RPMI7951 (cell line): ENCODE measurements at places on chromosomes 16 and 17. TPM values are rescaled to one million over a fixed set of nuclear protein-coding genes. Genes with fewer than 3 reads are reported as not detected.

Gene CCL16
- not detected in 2 replicates for total RNA-seq

Gene IGFBP4
- 2.3 and 2.8 TPM in 2 replicates for total RNA-seq

Gene RAD51D
- 4.2 and 6.9 TPM in 2 replicates for total RNA-seq

Gene NPIPA5
- total RNA-seq, result 2.0 and 2.4 TPM in 2 replicates

Gene PMFBP1
- total RNA-seq, result 0.68 and 1.8 TPM in 2 replicates

Gene CCDC102A
- total RNA-seq, result 11.3 and 13.3 TPM in 2 replicates

Gene CCL8
- not detected in 2 replicates for total RNA-seq

Gene HOXB4
- total RNA-seq, result 1.6 and 1.7 TPM in 2 replicates

Gene TEX14
- not detected in 2 replicates for total RNA-seq

Gene HS3ST6
- total RNA-seq, result not detected in 2 replicates

Gene ZNF267
- 12.6 and 14.8 TPM in 2 replicates for total RNA-seq

Gene ITGB4
- total RNA-seq, result 0.36 and 0.39 TPM in 2 replicates

Gene KRT28
- not detected in 2 replicates for total RNA-seq

Gene HEATR9
- not detected in 2 replicates for total RNA-seq

Gene PRCD
- under 0.01 and 0.48 TPM in 2 replicates for total RNA-seq

Gene PRR11
- total RNA-seq, result 31.3 and 32.7 TPM in 2 replicates

Gene MGAT5B
- total RNA-seq, result 4.9 and 6.9 TPM in 2 replicates

Gene CNTD1
- 0.98 and 1.1 TPM in 2 replicates for total RNA-seq

Gene LRRC46
- total RNA-seq, result 0.10 TPM in 1 of 2 replicates, not detected in the other

Gene DDX52
- 21.9 and 24.0 TPM in 2 replicates for total RNA-seq

Gene CCDC200
- not detected in 2 replicates for total RNA-seq

Gene TOB1
- 4.3 and 10.7 TPM in 2 replicates for total RNA-seq

Gene SLC13A2
- total RNA-seq, result not detected in 2 replicates

Gene GPR139
- not detected in 2 replicates for total RNA-seq

Gene MAP2K4
- total RNA-seq, result 16.0 and 23.9 TPM in 2 replicates

Gene GNAO1
- 3.4 and 4.2 TPM in 2 replicates for total RNA-seq

Gene USP10
- 51.1 and 54.6 TPM in 2 replicates for total RNA-seq

Gene C1QTNF8
- total RNA-seq, result not detected in 2 replicates

Gene TP53TG3F
- 0.10 TPM in 1 of 2 replicates, not detected in the other for total RNA-seq

Gene RNU2-1
- not detected in 2 replicates for total RNA-seq

Gene CHST5
- not detected in 2 replicates for total RNA-seq

Gene SUMO2
- total RNA-seq, result 128 and 141 TPM in 2 replicates

Gene KRTAP4-6
- not detected in 2 replicates for total RNA-seq

Gene HSD11B2
- not detected in 2 replicates for total RNA-seq

Gene HSD17B2
- 1.4 and 2.6 TPM in 2 replicates for total RNA-seq

Gene DPEP1
- total RNA-seq, result 0.24 and 0.29 TPM in 2 replicates

Gene HAS3
- total RNA-seq, result 0.72 TPM in 1 of 2 replicates, not detected in the other

Gene MOSMO
- 13.1 and 13.3 TPM in 2 replicates for total RNA-seq

Gene GFAP
- total RNA-seq, result 0.20 TPM in 1 of 2 replicates, not detected in the other

Gene PYDC1
- not detected in 2 replicates for total RNA-seq

Gene PMP22
- total RNA-seq, result 62.1 and 64.6 TPM in 2 replicates

Gene LRRC37A
- 0.20 and 0.36 TPM in 2 replicates for total RNA-seq

Gene KRT32
- not detected in 2 replicates for total RNA-seq

Gene KREMEN2
- total RNA-seq, result 0.24 and 0.49 TPM in 2 replicates

Gene HOXB8
- 0.24 and 0.49 TPM in 2 replicates for total RNA-seq

Gene GLIS2
- 0.24 and 0.49 TPM in 2 replicates for total RNA-seq

Gene CCL7
- 0.68 TPM in 1 of 2 replicates, not detected in the other for total RNA-seq

Gene CYGB
- 1.1 and 2.0 TPM in 2 replicates for total RNA-seq

Gene FA2H
- total RNA-seq, result not detected in 2 replicates

Gene CES5A
- not detected in 2 replicates for total RNA-seq

Gene PRSS53
- 0.60 and 1.3 TPM in 2 replicates for total RNA-seq

Gene NPIPA2
- 0.29 and 4.3 TPM in 2 replicates for total RNA-seq

Gene TP53TG3
- total RNA-seq, result 0.10 and 1.8 TPM in 2 replicates

Gene GEMIN4
- total RNA-seq, result 7.7 and 8.4 TPM in 2 replicates

Gene IGF2BP1
- 4.0 and 5.0 TPM in 2 replicates for total RNA-seq

Gene SLC12A3
- total RNA-seq, result not detected in 2 replicates

Gene CCL17
- total RNA-seq, result not detected in 2 replicates

Gene ADAD2
- not detected in 2 replicates for total RNA-seq

Gene MYCBPAP
- 0.29 TPM in 1 of 2 replicates, not detected in the other for total RNA-seq

Gene ZNF385C
- not detected in 2 replicates for total RNA-seq
